DMS 273 treated with DMSO at 0.1 percent for 48 hours (cell line): ENCODE measurements at places on chromosomes 2 and 18.

GRCh38 chr18:41326311-41326710 lies 628.7 kb upstream of the PIK3C3 start:
- no peak for DNase-seq

- DNase-seq = no peak
Measured at GRCh38 chr2:180061085-180061484, 54.0 kb upstream of the CWC22 start.

- DNase-seq = no peak
Measured at GRCh38 chr2:101463911-101464641, 10.8 kb downstream of the RFX8 start.

GRCh38 chr2:46122318-46122976 lies 174.8 kb upstream of the EPAS1 start:
- DNase-seq = no peak
